ENCODE measurements at places on chromosomes 2 and 18.

DNA sequence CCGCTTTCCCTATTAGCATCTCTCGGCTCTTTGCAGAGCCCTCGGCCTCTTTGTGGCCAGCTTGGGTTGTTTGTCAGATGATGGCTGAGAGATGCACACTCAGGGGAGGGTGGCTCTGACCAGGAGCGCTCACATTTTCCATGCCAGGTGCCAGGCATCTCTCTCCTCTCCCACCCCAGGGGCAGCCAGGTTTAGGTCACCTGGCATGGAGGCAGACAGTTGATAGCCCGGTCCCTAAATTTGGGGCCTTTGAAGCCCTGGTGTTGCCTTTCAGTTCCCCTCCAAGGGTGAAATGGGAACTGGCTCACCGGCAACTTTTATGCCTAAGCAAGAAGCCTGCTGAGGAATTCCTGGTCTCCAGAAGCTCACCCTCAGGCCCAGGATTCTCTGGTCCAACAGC lies 19.1 kb downstream of the LBH start:
- no peak for DNase-seq

- no peak for DNase-seq
Observed at GRCh38 chr2:86283411-86284030, 53.9 kb downstream of the REEP1 start.

- DNase-seq = no peak
Observed at GRCh38 chr2:69997015-69997830, 35.8 kb upstream of the ASPRV1 start.

DNA sequence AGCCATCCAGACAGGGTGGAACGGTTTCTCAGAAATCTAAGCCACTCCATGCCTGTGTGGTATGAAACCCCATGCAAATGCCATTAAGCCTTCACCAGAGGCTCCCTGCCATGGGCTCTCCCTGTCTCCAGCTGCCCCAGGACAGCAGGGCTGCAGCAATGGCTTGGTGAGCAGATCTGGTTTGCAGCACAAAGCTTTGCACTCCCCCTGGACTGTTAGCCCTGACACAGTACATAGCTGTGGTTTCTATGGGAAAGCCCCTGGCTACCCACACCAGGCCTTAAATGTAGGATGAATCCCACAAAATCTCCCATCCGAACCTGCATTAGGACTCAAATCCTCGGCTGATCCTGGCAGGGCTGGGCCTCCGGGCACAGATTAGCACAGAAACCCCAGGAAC lies 291.6 kb downstream of the TNS1 start:
- DNase-seq = no peak

- no peak for DNase-seq
Observed at GRCh38 chr2:172702451-172702850, 33.2 kb upstream of the RAPGEF4 start.

DNA sequence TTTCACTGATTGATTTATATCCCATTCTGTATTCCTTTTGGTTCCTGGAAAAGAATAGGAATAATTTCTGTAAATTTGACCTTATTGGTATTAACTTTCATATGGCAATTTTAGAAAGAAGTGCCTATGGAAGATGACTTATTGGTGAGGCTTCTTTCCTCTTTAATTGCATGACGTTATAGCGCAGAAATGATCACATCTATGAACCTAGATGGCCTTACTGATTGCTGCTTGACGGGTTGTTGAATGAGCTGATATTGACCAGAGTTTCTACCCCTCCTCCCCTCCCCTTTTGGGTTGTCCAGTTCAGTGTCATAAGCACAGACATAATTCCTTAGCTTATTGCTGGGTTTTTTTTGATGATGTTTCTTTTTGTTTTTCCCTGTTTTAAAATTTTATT lies 14.6 kb downstream of the ACSL3 start:
- no peak for DNase-seq

GRCh38 chr2:124804014-124804940 lies 779.2 kb downstream of the CNTNAP5 start:
- DNase-seq = no peak

GRCh38 chr18:41121116-41121826 lies 833.8 kb upstream of the PIK3C3 start:
- DNase-seq = no peak

- DNase-seq = no peak
Observed at GRCh38 chr2:239536186-239536585, 135.4 kb upstream of the HDAC4 start.

DNA sequence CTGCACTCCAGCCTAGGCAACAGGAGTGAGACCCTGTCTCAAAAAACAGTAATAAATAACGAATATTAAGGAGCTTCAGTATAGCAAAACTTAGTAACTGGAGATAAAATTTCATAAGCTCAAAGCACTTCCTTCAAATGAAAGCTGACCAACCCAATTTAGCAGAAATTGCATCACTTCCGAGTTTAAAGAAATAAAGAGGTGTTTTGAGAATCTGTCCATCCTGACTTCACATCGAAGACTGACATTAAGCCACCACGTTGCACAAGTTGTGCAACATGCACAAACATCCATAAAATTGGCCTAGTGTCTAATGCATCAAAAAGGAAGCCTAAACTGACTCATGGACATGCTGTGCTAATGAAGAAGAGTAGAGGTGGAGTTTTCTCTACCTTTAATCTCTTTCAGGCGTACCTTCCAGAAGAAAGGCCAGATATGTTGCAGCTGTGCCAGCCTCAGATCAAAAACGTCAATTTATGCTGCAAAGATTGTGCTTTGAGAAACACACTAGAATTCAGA lies 7.7 kb upstream of the DSG3 start:
- no peak for DNase-seq

- DNase-seq = no peak
Observed at GRCh38 chr2:112566104-112566503, 18.3 kb upstream of the CHCHD5 start.

DNA sequence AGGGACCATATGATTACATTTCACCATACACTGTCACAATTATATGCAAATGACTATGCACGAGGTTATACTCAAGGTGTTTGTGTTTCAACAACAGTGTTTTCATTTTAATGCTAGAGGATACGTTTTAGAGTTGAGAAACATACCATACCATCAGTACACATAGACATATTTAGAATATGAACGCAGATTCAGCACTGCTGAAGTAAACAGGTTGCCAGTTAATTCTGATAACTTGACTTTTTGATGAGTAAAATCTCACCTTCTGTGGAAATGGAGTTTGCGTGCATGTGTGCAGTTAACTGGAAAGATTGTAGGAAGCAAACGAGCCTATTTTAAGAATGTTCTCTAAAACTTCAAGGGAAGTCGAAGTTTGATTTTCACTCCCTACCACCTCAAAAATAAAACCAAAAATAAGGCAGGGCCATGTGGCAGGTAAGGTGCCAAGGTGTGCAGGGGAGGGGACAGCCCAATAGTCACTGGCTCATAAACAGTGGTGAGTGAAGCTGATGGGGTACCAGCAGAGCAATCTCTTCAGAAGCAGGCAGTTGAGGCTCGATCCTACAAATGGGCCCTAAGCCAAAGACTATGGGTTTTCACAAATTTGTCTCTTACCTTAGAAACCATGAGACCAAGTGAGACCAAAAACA lies 213.1 kb downstream of the IKZF2 start:
- no peak for DNase-seq

GRCh38 chr18:79377187-79377891 lies 18.4 kb upstream of the NFATC1 start:
- DNase-seq = no peak

- DNase-seq = no peak
Observed at GRCh38 chr2:219458996-219459395, 24.4 kb downstream of the SPEG start.

DNA sequence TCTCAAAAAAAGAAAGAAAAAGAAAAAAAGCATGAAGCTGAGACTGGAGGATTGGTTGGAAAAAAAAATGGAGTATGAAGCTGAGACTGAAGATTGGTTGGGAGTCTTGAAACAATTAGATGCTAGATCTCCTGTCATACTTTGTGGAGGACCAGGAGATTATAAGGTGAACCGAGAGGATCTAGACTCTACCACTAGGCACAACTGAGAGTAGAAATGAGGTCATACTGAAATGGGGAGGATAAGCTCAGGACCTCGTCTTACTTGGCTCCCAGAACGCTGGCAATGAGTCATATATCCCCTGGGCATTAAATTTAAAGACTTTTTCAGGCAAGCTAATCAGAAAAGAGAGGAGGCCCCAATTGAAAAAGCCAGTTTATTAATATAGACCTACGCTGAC lies 3.3 kb upstream of the ORC2 start:
- no peak for DNase-seq

GRCh38 chr2:86769838-86770237 lies 20.9 kb downstream of the CD8A start:
- DNase-seq = no peak

GRCh38 chr2:227942021-227942420 lies 70.6 kb downstream of the DAW1 start:
- DNase-seq = no peak

- no peak for DNase-seq
Observed at GRCh38 chr2:72819501-72819900, 6.3 kb downstream of the EXOC6B start.

DNA sequence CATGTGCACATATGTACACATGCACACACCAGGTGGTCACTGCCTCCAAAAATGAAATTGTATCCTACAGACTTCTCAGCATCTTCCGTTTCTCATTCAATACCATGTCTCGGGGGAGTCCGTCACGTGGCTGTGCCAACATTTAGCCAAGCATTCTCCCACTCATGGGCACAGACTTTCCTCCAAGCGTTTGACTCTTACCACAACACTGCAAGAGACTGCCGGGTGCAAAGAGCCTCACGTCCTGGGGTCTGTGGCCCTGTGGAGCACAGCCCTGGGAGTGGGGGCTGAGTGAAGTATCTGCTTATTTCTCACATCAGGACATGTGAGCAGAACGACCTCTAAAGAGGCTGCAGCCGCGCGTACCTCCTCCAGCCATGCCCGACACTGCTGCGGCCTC lies 28.0 kb downstream of the HDAC4 start:
- no peak for DNase-seq

- DNase-seq = no peak
Observed at GRCh38 chr2:207136874-207137273, 28.9 kb downstream of the KLF7 start.

All from activated naive CD4-positive, alpha-beta T cell treated with Interleukin-2 at 50 U/mL for 16 hours (primary cell).